GOT3 (cell line): ENCODE measurements at places on chromosomes 13 and 19.

DNA sequence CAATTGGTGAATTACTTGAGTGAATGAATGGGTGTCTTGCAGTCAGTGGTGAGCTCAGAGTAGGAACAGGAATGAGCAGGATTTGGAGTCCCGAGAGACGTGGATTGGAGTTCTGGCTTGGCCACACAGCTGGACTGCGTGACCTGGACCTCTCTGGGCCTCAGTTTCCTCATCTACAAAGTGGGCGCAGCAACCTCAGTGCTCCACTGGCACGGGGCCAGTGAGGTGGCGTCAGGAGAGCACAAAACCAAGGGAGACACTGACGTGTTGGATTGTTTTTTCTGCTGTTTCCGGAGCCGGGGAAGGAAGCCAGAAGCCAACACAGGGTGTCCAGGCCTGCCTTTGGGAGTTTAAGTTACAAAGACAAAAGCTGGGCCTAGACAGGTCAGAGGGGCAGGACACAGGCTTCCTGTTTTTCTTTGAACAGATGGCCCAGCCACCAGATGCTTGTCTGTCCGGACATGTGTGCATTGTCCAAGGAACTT, 6.5 kb upstream of the DOCK6 start:
- no peak for DNase-seq

DNA sequence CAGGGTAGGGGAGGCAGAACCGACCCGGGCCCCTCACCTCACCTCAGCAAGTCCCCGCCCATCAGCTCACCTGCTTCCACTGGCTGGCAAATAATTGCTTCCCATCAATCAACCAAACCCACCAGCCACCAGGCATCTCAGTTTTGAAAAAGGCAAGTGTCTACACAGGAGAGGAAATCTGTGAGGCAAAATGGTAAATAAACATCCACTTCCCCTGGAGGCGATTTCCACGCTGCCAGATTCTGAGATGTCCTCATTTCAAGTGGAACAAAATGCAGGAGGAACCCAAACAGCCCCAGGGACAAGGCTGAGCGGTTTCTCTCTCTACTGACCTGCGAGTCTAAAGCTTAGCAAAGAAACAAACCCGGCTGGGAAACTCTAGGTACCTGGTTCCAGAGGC, 117.5 kb downstream of the CRYL1 start:
- DNase-seq = no peak

GRCh38 chr13:23790577-23791170, 98.5 kb downstream of the MIPEP start:
- no peak for DNase-seq

- DNase-seq = no peak
These were observed 5.6 kb downstream of the TLE6 start for GRCh38 chr19:2982983-2983350.

- no peak for DNase-seq
These were observed 28.2 kb downstream of the TNFRSF19 start for GRCh38 chr13:23598369-23598768.

DNA sequence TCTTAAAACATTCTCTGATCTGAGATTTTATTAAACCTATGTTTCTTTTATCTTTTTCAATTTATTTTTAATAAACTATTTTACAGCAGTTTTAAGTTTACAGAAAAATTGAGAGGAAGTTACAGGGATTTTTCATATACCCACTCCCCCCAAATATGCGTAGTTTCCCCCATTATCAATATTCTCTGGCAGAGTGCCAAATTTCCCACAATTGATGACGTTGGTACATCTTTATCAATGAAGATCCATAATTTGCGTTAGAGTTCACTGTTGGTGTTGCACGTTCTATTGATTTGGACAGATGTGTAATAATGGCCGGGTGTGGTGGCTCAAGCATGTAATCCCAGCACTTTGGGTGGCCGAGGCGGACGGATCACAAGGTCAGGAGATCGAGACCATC, 1063.0 kb upstream of the ATXN8OS start:
- no peak for DNase-seq

DNA sequence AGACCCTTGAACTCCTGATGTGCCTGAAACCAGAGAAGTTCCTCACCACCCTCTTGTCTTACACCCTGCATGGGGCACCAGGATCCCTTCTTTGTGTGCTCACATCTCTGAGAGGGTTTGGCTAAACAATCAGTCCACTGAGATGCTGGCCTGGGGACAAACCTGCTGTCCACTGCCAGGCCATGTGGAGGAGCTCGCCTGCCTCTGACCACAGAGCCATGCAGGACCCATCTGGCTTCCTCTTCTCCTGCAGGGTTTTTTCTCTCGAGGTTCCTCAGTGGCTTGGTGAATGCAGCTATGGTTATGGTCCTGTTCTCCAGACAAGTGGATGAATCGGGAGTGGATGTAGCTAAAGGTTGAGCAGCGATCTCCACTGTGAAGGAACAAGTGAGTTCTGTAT, 49.1 kb upstream of the MEDAG start:
- no peak for DNase-seq

DNA sequence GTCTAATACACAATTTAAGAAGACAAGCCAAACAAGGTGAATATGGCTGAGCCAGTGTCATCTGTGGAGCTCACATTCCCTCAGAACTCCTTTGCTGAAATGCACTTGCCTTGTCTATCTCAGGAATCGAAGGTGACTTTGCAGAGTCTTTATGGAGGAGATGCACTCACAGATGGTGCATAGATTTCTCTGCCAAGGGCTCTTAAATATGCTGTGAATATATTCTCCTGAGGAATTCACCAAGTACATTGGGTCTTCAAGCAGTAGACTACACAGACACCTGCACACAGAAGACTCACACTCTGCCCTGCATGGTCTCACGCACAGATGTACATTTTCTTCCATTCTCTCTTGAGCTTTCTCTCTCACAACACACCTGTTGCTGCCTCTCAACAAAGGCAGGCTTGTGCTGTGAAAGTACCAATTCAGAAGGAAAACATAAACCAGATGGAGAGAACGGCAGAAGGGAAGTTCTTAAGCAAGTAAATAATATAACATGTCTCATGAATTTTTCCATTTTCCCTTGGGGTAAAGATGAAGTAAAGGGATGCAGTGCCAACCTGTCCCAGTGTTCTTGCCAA, 174.7 kb downstream of the DLEU7 start:
- no peak for DNase-seq

DNA sequence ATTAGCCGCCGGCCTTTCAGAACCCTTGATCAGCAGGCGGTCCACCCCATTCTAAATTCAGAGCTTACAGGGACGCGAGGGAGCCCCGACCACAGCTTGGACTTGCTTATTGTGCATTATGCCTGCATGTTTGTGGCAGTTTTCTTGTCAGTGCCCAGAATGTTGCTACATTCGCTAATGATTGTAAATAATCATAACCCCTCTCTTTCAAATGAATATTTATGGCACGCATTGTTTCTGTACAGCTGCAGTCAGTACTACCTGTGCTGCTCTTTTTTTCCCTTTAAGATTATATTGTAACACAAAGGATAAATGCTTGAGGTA, 321 bp upstream of the VPS36 start:
- DNase-seq = no peak

GRCh38 chr13:25912961-25913360, 138.9 kb downstream of the SHISA2 start:
- DNase-seq = no peak
